ENCODE measurements at places on chromosomes 4 and X.

DNA sequence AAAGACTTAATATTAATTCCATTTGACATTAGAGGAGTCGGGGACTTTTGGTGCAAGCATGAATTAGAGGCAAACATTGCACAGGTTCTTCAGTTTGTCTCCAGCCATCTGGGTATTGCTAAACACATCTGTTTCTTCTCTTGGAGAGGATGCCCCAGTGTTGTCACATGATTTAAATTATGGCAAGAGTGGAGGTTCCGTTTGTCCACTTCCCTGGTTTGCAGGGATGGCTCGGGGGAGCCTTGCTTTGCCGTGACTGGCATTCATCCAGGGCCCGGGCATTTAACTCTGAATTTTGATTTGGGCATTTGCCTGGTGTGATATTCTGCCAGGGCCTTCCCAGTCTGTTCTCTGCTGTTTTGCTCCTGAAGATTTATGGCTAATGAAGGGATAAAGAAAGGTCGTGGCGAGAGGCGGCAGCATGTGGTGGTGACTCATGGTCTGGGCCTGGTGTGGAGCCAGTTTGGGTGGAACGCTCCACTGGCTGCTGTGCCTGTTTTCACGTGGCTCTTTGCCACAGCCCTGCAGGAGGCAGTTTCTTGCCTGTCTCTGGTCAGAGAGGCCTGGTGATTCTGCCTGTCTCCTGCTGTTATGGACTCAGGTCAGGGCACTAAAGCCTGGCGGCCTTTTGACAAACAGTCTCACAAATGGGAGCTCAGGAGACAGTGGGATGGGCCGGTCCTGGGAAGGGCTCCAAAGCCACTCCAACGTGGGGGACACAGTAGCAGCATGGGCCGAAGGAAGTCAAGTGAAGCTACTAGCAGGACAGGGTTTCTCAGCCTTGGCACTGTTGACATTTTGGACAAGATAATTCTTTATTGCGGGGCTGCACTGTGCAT, 99.4 kb upstream of the PGRMC2 start:
- DNase-seq = no peak

DNA sequence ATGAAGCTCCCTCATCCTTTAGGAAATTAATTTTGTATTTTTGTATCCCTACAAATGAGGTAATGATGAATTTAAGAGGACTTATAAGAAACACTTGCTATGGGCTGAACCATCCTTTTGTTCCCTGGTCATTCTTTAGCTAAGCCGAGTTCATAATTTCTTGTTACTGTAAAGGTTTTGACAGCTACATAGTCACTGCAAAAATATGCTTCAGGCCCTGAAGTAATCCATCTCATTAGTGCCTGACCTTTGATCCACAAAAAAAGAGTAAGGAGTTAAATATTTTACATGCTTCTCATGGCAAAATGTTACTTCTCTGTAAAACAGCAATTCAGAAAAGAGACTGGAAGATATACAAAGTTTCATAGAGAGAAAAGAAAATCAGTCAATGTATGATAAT, 290.6 kb upstream of the SLIT2 start:
- no peak for DNase-seq

GRCh38 chr4:143372093-143372915, 35.6 kb downstream of the GAB1 start:
- peak; percentile 52 for DNase-seq

DNA sequence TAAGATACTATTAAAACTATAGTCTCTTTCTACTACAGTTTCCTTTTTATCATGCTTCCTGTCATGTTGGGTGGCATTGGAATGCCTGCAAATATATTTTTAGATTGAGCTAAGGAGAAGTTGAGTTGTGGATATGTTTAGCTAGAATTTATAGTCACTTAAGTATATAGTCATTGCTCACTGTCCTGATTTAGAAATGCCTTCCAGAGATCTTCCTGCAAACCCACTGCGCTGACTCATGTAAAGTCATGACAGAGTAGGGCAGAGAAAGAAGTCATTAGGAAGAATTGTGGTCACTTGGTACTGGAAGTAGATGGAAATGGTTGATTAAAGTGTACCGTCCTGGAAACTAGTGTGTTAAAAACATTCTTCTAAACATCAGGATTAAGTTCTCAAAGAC, 490.3 kb upstream of the PABPC4L start:
- no peak for DNase-seq

GRCh38 chrX:41923978-41924683, 777 bp upstream of the CASK start:
- DNase-seq = peak; percentile 59

DNA sequence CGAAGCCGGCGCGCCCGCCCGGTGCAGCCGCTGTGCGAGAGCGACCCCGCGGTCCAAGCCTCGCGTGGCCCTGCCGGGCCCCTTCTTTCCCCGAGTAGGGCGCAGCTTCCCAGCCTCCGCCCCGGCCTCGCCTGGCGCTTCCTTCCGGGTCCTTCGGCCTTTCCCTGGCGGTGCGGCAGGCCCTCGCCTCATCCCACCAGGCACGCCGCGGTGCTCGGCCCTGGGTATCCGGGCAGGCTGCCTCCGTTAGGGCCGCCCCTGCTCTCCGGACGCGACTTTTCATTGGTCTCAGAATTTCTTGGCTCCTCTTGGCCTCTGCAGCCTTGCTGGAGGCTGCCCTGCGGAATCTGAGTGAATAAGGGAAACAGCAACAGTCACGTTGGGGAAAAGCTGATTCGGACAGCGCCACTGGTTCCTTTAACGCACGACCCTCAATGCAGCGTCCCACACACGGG, 429 bp downstream of the UVSSA start:
- DNase-seq = peak; percentile 80

- DNase-seq = peak; percentile 74
These were observed 342.4 kb downstream of the BCOR start for GRCh38 chrX:39755143-39756032.

- DNase-seq = no peak
These were observed 556.5 kb upstream of the NR3C2 start for GRCh38 chr4:148998719-148999118.

- DNase-seq = no peak
These were observed 121.9 kb downstream of the RBMX2 start for GRCh38 chrX:130523460-130524394.

- DNase-seq = no peak
These were observed 2.3 kb downstream of the APBB2 start for GRCh38 chr4:41211951-41212615.

GRCh38 chr4:15031993-15032675, 29.9 kb downstream of the CPEB2 start:
- DNase-seq = no peak
